ENCODE measurements at places on chromosomes 13 and 19.
A peak's percentile ranks its signal among the peaks of the same experiment; 100 is the strongest.

- peak; percentile 19 for DNase-seq
Observed at GRCh38 chr19:4524808-4525562, 6.7 kb upstream of the PLIN4 start.

GRCh38 chr13:102310691-102311418 is 91.0 kb downstream of the FGF14 start:
- no peak for DNase-seq

DNA sequence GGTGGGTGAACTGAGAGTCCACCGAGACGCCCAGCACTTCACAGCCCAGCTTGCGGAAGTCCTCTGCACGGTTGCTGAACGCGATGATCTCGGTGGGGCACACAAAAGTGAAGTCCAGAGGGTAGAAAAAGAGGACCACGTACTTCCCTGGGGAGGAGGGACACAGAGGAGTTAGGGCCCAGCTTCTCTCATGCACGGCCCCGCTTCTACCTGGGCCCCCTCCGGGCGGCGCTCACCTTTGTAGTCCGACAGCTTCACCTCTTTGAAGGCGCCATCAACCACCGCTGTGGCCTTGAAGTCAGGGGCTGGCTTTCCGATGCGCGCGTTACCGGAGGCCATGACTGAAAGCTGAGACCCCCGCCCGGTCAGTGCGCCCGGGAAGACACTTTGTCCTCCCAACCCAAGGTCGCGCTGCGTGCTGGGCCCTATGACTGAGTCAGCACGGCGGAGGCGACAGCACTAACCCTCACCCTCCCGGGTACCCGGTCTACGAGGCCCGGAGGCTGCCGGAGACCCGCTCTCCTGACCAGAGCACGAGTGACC is 606 bp downstream of the PRDX2 start:
- peak; percentile 52 for DNase-seq

- peak; percentile 49 for DNase-seq
Observed at GRCh38 chr13:51584731-51585672, 740 bp downstream of the WDFY2 start.

- DNase-seq: no peak
Observed at GRCh38 chr19:51691074-51691583, 2.0 kb upstream of the SPACA6 start.

GRCh38 chr19:16609511-16610200 is 18.3 kb downstream of the MED26 start:
- DNase-seq: no peak
